ENCODE measurements at places on chromosomes 2 and 18.

DNA sequence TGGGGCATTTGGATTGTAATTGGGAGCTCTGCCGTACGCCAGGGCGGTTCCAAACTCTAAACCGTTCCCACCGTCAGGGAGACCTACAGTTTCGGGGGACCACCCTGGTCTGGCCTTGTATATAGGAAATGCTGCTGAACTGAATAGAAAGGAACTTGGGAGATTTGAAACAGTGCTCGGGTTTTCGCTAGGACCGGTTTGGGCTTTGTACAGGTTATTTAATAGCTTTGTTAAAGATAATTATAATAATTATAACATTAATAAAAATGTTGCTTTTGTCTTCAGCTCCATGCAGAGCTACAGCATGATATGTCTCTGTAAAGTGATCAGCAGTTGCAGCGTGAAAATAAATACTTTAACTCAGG, 2.4 kb downstream of the SP5 start:
- DNase-seq: no peak

DNA sequence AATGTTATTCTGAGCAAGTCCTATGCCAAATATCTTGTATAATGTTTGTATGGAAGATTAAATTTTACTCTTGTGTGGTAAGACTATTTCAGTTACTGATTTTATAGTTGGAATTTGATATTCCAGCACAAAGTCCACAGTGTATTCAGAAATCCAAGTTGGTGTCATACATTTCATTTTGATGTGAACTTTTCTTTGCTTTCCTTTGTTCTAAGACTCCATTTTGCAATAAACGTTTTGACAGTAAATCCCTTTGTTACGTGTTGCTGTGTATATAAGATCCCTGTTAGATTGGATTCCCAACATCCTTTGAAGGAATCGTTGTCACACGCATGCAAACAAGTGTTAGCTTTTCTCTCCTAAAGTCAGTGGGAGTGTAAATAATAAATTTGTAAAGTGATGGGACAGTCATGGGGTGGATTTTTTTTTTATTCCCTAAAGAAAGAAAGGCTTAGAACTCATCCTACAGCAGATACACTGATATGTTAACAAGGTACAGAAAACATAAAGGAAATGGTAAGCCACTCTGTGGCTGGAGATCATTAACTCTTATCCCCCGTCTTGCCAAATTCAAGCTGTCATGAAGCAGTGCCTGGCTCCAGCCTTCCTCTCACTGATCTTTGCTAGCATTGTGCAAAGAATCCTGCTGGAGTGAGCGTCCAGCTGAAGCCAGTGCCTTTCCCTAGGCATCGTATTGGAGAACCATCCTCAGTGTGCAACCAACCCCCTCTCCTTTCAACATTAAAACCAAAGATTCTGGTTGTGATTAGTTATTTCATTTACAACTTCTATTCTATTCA, 127.6 kb upstream of the CDCA7 start:
- DNase-seq: no peak

- peak; percentile 1 for DNase-seq
These were observed 1516.1 kb downstream of the RPIA start for GRCh38 chr2:90207454-90208058.

DNA sequence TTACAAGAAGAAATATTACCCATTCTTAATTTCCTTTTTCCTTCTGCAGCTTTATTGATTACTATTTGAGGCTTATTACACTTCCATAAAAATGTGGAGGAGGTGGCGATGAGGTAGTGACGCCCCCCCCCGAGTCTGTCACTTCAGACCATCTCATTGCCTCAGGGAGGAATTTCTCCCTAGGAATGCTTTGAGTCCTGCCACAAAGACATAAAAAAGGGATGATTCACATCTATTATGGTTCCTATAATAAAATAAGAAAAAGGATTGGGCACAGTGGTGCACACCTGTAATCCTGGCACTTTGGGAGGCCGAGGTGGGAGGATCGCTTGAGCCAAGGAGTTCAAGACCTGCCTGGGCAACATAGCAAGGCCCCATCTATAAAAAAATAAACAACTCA, 93.7 kb downstream of the AOX1 start:
- no peak for DNase-seq

GRCh38 chr18:50044402-50044801, 150.5 kb downstream of the MYO5B start:
- DNase-seq: no peak

DNA sequence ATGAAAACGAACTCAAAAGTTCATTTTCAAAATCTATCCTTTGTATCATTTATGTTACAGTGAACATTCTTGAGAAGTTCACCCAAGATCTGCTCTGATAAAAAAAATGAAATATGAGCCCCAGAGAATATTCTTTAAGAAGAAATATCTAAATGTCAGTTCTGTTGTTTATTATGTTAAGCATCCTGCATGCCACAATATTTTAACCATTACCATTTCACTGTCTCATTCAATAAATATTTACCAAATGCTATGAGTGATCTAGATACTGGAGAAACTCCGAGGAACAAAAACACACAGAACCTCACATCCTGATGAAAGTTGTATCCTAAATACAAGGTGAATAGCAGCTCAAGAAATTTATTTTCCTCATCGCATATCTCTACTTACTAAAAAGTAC, 170.2 kb downstream of the ZNF385B start:
- DNase-seq: no peak

DNA sequence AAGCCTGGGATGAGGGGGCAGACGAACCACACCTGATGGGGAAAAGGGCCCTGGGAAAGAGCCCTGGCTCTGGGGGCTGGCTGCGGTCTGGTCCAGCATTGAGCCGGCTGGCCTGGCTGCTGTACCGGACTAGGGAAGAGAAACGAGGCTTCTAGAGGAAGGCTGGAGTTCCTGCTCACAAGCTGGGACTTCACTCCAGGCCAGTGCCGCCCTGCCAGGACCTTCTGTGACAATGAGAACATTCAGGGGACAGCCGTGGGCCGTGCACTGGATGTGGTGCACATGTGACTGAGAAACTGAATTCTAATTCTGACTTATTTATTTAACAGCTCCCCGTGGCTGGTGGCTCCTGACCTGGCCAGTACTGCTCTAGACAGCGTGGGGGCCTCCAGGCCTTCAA, 269.3 kb downstream of the HDAC4 start:
- no peak for DNase-seq

DNA sequence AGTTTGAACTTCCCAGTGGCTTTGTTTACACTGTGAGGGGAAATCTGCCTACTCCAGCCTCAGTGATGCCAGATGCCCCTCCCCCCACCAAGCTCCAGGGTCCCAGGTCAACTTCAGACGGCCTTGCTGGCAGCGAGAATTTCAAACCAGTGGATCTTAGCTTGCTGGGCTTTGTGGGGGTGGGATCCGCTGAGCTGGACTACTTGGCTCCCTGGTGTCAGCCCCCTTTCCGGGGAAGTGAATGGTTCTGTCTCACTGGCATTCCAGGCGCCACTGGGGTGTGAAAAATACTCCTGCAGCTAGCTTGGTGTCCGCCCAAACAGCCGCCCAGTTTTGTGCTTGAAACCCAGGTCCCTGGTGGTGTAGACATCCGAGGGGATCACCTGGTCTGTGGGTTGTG, 70.0 kb upstream of the NEUROD1 start:
- no peak for DNase-seq

DNA sequence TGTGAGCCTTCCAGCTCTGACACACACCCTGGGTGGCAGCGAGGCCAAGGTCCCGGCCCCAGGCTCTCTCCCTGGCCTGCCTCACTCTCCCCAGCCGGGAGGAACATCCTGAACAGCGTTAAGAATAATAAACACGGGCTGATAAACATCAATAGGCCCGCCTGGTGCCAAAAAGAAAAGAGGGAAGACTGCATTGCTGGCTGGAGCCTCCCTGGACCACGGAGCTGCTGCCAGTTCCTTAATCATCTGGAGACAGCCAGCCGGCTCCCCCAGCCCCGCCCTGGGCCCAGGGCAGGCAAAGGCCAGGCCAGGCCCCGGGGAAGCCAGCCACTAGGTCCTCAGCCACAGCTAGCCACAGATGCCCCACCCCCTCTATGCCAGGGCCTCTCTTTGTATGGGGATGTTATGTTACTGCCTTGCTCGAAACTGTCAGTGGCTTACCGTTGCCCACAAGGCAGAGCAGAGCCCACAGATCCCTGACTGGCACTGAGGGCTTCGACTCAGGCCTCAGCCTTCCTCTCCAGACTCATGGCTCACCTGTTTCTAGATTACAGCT, 293.7 kb downstream of the DYSF start:
- peak; percentile 18 for DNase-seq

GRCh38 chr2:109481599-109481998, 132.2 kb downstream of the SEPTIN10 start:
- DNase-seq: no peak

DNA sequence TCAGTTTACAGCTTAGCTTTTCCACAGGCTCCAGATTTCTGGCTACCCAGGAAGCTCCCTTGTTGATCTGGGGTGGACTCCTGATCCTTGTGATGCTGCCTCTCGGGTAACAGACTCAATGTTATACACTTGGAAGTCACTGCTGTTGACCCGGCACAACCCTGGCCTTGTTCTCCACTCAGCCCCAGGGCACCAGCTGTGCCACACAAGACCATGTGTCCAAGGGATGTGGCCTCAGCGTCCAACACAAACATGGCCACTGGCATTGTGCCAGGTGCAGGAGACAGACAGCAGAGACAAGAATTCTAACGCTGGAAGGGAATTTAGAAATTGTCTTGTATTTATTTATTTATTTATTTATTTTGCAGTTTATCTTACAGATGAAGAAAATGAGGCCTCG, 39.0 kb upstream of the PPP4R1 start:
- peak; percentile 34 for DNase-seq

- peak; percentile 22 for DNase-seq
These were observed 228.0 kb downstream of the ATAD2B start for GRCh38 chr2:23698721-23699579.

GRCh38 chr2:113898081-113898480, 8.2 kb downstream of the ACTR3 start:
- no peak for DNase-seq

GRCh38 chr2:112718863-112719370, 1.9 kb upstream of the NT5DC4 start:
- DNase-seq: no peak

GRCh38 chr18:13290856-13291271, 72.3 kb downstream of the LDLRAD4 start:
- no peak for DNase-seq

DNA sequence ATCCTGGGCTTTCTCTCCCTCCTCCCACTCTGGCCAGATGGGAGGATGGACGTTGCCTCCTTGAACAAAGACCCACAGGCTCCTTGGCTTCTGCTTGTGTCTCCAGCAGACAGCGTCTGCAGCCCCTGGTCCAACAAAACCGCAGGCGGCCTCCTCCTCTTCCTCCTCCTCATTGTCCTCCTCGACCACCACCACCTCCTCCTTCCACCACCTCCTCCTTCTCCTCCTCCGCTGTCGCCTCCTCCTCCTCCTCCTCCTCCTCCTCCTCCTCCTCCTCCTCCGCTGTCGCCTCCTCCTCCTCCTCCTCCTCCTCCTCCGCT, 45.7 kb upstream of the ALPP start:
- DNase-seq: no peak

DNA sequence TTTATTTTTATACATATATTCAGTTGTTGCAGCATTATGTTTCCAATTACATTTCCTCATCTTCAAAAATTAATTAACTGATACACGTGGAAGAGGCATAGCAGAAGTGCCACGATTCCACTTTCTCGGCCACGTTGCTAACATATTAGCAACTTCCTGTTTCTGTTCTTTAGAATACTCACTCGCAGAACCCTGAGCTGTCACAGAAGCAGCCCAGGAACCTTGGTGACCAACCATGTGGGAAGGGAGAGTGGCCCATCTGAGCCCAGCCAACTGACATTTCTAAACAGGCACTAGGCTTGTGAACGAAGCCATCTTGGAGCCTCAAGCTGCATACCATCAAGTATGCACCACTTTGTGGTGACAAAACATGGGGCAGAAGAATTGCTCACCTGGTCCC, 350.1 kb downstream of the CBLN2 start:
- DNase-seq: no peak

- peak; percentile 20 for DNase-seq
These were observed 412.8 kb downstream of the CMPK2 start for GRCh38 chr2:6452702-6453481.

- DNase-seq: peak; percentile 86
These were observed 105.6 kb downstream of the CRIM1 start for GRCh38 chr2:36461039-36461681.

DNA sequence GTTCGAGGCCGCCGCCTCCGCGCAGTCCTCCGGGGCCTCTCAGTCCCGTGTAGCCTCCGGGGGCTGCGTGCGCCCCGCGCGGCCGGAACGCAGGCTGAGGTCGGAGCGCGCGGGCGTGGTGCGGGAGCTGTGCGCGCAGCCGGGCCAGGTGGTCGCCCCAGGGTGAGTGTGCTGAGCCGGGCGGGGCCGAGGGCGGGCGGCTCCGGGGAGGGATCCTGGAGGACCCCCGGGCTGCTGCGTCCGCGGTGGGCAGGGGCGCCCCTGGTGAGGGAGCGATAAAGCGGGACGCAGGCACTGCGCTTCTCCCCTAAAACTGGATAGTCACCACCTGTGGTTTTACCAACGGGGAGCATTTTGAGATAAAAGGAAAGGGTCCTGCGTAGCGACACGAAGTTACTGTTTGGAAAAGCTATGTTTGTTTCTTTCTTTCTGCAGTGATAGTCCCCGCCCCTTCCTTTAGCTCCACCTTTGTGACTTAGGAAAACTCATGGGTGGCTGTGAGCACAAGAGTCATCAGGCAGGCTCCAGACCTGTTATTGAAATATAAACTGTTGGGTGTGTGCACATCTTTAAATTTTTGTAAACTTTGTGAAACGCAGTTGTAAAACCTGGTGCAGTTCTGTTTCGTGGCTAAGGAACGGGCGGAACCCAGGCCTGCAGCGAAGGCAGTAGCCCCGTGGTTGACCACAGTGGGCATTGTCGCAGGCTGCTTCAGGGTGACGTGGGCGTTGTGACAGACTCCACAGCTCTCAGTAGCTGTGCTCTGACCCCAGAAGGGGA, 687 bp downstream of the CTDP1 start:
- peak; percentile 23 for DNase-seq

DNA sequence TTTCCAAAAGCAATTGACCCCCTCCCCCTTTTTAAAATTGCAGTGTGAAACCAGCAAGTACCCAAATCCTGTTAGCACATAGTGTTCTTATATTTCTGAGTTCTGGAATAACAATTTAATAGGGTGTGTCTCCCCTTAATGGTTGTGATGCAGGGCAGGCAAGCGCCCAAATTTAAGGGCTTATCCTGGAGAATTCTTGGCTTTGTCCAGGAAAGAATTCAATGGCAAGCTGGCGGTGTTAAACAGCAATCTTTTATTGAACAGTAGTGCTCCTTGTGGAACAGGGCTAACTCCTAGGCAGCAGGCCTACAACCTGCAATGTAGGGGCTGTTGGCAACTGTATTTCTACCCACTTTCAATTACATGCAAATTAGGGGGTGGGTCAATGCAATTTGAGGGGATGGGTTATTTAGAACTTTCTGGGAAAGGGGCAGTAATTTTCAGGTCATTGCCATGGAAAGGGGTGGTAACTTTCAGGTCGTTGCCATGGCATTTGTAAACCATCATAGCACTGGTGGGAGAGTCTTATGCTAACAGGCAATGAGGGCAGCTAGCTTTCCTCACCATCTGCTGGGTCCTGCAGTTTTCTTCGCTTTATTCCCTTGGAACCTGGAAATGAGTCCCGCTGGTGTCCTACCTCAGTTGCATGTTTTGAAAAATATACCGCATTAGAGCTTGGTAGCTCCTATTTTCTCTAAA, 149.0 kb upstream of the KCTD1 start:
- DNase-seq: no peak

GRCh38 chr2:225090746-225091145, 48.5 kb upstream of the DOCK10 start:
- DNase-seq: peak; percentile 57
